ENCODE measurements at places on chromosomes 3 and 15. TPM values are rescaled to one million over a fixed set of nuclear protein-coding genes. Genes with fewer than 3 reads are reported as not detected.

- DNase-seq: no peak
These were observed 403.6 kb upstream of the PROK2 start for GRCh38 chr3:72188536-72188935.

- DNase-seq: no peak
These were observed 25.1 kb upstream of the CPNE9 start for GRCh38 chr3:9678493-9678892.

- no peak for DNase-seq
These were observed 40.4 kb upstream of the CLSTN2 start for GRCh38 chr3:139894643-139894989.

GRCh38 chr3:185406121-185406620 lies 43.2 kb downstream of the MAP3K13 start:
- no peak for DNase-seq

Gene EBLN2
- total RNA-seq: 4.2 TPM

Gene ARL13B
- total RNA-seq: 8.5 TPM

Gene CRABP1
- total RNA-seq: 1.8 TPM

Gene PLCH1
- 29.3 TPM for total RNA-seq

Gene CHRNA3
- total RNA-seq: 22.0 TPM

All from thymus (tissue), 14 donors.